ENCODE measurements at places on chromosomes 6 and 20.

DNA sequence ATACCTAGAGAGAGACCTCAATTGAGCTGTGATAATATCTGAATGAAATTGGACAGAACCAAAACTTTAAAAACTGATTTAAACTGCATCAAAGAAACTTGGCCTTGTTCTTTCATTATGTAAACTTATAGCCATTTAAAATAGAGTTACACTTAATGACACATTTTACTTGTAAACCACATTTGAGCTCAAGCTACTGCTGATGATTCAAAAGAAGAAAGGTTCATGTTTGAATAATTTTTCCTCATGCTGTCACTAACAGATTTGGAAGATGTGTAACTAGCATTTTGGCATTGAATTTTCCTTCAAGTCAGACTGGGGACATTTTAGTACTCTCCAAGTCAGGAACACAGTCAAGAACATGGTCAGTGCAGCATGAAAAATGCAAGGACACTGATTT lies 26.9 kb downstream of the POPDC3 start:
- DNase-seq: no peak

- DNase-seq: no peak
These were observed 669.3 kb upstream of the GJE1 start for GRCh38 chr6:141463237-141463977.

DNA sequence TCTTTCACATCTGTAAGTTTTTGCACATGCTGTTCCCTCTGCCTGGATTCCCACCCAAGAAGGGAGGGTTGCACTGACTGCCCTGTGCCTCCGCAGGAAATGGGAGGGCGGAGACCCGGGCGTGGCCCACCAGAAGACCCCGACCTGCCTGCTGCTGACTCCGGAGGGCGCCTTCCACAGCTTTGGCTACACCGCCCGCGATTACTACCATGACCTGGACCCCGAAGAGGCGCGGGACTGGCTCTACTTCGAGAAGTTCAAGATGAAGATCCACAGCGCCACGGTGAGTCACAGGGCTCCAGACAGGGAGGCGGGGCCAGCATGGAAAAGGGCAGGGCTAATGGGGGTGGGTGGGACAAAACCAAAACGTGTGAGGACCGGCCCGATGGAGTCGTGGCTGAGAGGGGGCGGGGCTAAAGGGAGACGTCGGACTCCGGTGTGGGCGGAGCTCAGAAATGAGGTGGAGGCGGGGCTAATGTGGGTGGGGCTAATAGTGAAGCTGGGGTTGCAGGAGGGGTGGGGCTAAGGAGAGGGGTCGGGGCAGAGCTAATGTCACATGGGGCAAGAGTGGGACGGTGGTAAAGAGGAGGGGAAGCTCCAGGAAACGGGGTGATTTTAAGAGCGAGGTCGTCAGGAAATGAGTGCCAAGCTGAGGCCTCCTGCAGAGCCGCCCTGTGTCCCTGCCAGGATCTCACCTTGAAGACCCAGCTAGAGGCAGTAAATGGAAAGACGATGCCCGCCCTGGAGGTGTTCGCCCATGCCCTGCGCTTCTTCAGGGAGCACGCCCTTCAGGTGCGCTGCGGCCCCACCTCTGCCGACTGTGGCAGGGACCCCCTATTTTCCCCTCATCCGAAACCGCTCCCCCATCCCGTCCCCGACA lies 12.6 kb downstream of the HSPA12B start:
- no peak for DNase-seq

DNA sequence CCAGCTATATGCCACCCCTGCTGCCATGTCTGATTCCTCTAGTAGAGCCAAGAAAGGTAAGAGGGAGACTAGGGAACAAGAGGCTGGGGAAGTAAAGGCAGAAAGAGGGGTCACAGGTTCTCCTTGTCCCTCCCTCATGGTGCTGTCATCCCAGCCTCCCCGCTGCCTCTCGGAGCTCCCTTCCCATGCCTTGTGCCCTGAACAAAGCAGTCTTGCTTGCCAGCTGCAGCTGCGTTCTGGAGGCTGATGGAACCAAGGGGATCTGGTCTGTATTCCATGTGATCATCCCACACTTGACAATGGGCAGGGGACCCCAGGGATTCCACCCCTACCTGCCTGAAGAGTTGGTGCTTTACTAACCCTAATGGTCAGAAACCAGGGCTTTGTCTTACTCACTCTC lies 61.4 kb downstream of the DAAM2 start:
- no peak for DNase-seq

DNA sequence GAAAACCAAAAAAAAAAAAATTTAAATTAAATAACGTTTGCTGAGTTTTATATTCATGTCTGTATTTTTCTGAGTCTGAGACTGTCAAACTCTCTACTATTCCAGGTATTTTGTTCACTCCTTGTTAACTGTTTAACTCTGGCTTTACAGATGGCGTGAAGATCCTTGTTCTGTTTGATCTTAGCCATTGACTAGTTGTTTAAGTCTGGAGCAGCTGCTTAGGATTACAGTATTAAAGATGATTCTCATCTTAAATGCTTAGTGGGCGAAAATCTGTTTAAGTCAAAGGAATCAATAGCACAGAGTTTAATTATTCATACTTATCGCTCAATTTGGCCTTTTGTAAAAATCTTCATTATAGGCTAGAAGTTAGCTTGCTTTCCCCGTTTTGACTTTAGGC lies 2.4 kb downstream of the PHACTR2 start:
- DNase-seq: peak; percentile 90

GRCh38 chr6:90107771-90108282 lies 188.8 kb downstream of the BACH2 start:
- no peak for DNase-seq

DNA sequence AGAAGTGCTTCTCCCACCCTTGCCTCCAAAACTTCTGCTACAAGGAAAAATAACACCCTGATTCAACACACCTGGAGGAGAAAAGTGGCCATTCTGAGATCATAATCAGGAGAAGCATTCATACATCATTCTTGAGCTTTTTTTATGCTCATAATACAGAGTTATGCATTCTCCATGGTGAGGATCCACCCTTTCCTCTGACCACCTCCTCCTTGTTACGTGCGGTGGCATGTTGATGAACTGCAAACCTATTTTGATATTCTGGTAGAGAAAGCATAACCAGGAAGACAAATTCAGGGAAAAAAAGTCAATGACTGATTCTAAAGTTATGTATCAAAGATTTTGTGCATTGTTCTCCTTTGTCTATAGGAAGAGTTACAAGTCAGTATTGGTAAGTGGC lies 169.8 kb downstream of the KLHL32 start:
- no peak for DNase-seq

DNA sequence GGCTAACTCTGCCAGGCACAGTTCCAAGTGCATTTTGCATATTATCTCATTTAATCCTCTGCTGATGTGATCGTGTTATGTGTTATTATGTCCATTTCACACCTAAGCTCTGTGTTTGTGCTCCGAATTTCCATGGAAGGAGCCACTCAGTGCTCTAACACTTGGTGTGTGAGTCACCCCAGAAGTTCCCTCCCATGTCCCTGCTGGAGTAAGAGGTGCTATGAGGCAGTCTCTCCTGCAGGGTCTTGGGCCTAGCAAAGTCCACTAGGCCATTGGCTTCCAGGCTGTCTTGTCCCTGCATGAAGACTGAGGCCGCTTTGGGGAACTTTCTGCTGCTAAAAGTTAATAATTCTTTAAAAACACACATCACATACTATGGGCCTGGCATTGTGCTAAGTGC lies 405.9 kb upstream of the SULF2 start:
- no peak for DNase-seq

DNA sequence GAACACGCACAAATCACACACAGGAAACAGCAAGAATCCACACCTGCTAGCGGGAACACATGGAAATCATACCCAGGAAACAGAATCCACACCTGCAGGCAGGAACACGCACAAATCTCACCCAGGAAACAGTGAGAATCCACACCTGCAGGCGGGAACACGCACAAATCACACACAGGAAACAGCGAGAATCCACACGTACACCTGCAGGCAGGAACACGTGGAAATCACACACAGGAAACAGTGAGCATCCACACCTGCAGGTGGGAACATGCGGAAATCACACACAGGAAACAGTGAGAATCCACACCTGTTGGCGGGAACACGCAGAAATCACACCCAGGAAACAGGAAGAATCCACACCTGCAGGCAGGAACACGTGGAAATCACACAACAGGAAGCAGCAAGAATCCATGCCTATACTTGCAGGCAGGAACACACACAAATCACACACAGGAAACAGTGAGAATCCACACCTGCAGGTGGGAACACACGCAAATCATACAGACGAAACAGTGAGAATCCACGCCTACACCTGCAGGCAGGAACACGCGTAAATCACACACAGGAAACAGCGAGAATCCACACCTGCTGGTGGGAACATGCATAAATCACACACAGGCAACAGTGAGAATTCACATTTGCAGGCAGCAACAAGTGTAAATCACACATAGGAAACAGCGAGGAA lies 108.6 kb downstream of the DLL1 start:
- no peak for DNase-seq

DNA sequence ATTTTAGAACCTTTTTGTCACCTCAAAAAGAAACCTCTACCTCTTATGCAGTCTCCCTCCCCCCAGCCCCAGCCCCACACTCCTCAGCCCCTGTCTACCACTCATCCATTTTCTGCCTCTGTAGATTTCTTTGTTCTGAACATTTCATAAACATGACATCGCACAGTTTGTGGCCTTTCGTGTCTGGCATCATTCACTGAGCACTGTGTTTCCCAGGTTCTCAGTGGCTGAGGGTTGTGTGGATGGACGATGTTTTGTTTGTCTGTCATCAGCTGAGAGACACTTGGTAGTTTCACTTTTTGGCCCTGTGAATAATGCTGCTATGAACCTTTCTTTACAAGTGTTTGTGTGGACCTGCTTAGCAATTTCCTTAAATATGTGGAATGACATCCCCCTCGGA lies 64.5 kb downstream of the FAM120B start:
- DNase-seq: no peak

GRCh38 chr6:33620158-33620855 lies 815 bp upstream of the ITPR3 start:
- peak; percentile 39 for DNase-seq

- no peak for DNase-seq
These were observed 102.9 kb upstream of the MARCKS start for GRCh38 chr6:113754291-113754690.

GRCh38 chr6:87180105-87180728 lies 24.9 kb downstream of the ZNF292 start:
- DNase-seq: peak; percentile 25

DNA sequence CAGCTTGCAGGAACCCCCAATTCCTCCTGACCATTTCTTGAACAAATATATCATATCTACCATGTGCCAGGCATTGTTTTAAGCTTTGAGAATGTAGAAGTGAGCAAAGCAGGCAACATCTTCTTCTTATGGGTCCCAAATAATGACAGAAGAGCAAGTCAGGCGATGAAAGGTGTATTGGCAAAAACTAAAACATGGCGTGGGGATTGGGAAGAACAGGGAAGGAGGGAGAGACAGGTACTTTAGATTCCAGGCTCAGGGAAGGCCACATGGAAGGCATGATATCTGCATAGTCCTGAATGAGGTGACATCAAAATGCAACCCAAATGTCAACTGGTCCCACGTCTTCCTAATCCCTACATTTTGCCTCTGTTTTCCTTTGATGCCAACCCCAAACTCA lies 187.1 kb downstream of the ZNF217 start:
- DNase-seq: no peak

DNA sequence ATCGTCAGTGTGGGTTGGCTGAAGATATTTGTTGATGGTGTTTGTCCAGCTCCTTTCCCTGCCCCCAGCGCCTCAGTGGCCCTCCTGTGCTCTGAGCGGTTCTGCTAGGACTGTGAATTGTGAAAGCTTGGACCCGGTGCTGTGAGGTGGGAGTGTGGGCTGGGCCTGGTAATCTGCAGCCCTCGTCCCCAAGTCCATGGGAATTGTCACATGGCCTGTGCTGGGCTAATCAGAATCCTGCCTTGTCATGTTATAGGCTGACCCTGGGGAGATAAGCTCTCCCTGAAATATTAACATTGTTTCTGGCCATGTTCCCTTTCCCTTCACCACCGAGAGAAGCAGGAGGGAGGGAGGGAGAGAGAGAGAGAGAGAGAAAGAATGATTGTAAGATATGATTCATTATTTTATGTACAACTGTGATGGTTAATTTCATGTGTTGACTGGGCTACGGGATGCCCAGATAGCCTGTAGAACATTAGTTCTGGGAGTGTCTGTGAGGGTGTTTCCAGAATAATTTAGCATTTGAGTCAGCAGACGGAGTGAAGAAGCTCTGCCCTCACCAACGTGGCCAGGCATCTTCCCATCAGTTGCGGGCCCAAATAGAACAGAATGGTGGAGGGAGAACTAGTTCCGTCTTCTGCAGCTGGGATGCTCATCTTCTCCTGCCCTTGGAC lies 62.4 kb downstream of the TFAP2C start:
- no peak for DNase-seq

- no peak for DNase-seq
These were observed 1.3 kb downstream of the C6orf89 start for GRCh38 chr6:36886950-36887618.

- DNase-seq: no peak
These were observed 86.1 kb upstream of the CD83 start for GRCh38 chr6:14031516-14031915.

GRCh38 chr6:118387921-118388701 lies 160.0 kb upstream of the PLN start:
- no peak for DNase-seq

GRCh38 chr20:51542033-51542570 lies 417 bp downstream of the NFATC2 start:
- DNase-seq: no peak

- DNase-seq: no peak
These were observed 492.4 kb upstream of the MARCKS start for GRCh38 chr6:113364766-113365165.

- no peak for DNase-seq
These were observed 79.7 kb upstream of the FYN start for GRCh38 chr6:111952821-111953540.

- DNase-seq: no peak
These were observed 114.2 kb upstream of the SSTR4 start for GRCh38 chr20:22920898-22921297.
